Activated naive CD8-positive, alpha-beta T cell treated with anti-CD3 and anti-CD28 coated beads, Interleukin-2, amount 10 ng/mL, durations not matched to agents 7 days and 5 days (primary cell): ENCODE measurements at places on chromosomes 5 and 9. TPM values are rescaled to one million over a fixed set of nuclear protein-coding genes. Genes with fewer than 3 reads are reported as not detected.
A peak's percentile ranks its signal among the peaks of the same experiment; 100 is the strongest.

- no peak overlapping the region for H3K4me3 ChIP-seq
- H3K27ac ChIP-seq: no peak overlapping the region
- peaks cover 8% of the 10 kb centered on the region for H3K4me1 ChIP-seq
- DNase-seq: no peak
- H3K36me3 ChIP-seq: no peaks in the 10 kb centered on the region
These were observed 2.3 kb downstream of the PTGS1 start for GRCh38 chr9:122372856-122373845.

DNA sequence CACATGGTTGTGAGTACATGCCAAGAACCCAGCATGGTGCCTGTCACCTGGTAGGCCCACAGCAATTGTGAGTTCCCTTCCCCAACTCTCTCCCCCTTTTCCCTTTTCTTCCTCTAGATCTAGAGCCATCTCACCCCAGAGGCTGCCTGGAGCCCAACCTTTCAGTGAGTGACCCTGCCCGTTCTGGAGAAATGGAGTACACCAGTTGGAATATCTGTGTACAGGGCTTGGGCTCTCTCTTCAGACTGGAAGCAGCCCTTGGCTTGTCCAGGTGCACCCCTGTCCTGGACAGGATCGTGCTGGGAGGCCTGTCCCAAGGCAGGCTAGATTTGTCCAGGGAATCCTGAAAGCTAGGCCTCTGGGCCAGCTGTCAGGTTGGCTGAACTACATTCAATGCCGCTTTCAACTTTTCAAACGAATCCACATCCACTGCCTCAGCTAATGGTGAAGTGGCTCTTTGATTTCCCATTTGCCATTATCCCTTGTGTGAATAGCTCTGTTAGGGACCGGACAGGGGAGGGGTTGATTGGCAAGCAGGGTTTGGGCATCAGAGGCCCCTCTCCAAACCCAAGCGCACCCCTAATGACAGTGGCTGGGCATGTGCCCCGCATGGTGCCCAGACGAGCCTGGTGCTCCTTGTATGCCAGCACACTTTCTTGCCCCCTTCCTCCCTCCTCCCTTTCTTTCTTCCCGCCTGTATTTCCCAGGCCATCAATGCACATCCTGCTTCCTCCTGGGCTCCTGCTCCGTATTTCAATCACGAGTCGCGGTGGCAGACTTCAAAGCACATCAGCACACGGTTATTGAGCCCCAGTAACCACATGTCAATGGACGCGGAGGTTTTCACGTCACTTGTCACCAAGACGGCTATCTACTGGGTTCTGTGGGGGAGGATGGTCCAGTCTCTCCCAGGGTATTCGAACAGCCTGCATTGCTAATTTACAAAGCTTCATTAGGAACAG lies 211.2 kb downstream of the DAB2IP start:
- H3K27me3 ChIP-seq: peaks cover 2% of the 10 kb centered on the region
- no peaks in the 10 kb centered on the region for H3K4me1 ChIP-seq
- DNase-seq: no peak
- H3K27ac ChIP-seq: no peak overlapping the region
- H3K4me3 ChIP-seq: no peak overlapping the region

- H3K27ac ChIP-seq: no peak overlapping the region
- no peak overlapping the region for H3K4me3 ChIP-seq
- H3K27me3 ChIP-seq: no peaks in the 10 kb centered on the region
- no peaks in the 10 kb centered on the region for H3K36me3 ChIP-seq
- H3K4me1 ChIP-seq: no peaks in the 10 kb centered on the region
These were observed 72.8 kb upstream of the ASTN2 start for GRCh38 chr9:117487555-117488175.

DNA sequence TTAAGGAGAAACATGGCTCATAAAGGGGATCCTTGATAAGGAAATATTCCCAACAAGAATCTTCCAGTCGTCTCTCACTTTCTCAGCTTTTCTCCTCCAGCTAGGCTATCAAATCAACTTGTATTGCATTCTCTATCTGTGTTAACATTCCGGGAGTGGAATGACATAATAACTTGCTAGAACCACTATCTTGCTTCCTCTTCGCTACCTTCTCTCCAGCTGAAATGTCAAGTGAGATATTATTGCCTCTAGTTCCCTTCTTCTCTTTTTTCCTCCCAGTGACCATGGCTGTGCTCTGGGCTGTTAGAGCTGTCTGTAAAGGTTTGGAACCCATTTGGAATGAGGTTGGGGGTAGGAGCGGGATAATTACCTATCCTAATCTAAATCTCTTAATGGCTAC lies 1329.5 kb upstream of the WWC1 start:
- no peaks in the 10 kb centered on the region for H3K36me3 ChIP-seq
- H3K27me3 ChIP-seq: no peaks in the 10 kb centered on the region
- no peak overlapping the region for H3K27ac ChIP-seq
- H3K4me3 ChIP-seq: no peak overlapping the region
- no peak for DNase-seq

GRCh38 chr9:137161558-137162486 lies 8.0 kb downstream of the LRRC26 start:
- no peak for DNase-seq
- H3K27ac ChIP-seq: no peak overlapping the region
- no peaks in the 10 kb centered on the region for H3K36me3 ChIP-seq
- H3K27me3 ChIP-seq: peaks cover 38% of the 10 kb centered on the region
- H3K4me3 ChIP-seq: no peak overlapping the region

DNA sequence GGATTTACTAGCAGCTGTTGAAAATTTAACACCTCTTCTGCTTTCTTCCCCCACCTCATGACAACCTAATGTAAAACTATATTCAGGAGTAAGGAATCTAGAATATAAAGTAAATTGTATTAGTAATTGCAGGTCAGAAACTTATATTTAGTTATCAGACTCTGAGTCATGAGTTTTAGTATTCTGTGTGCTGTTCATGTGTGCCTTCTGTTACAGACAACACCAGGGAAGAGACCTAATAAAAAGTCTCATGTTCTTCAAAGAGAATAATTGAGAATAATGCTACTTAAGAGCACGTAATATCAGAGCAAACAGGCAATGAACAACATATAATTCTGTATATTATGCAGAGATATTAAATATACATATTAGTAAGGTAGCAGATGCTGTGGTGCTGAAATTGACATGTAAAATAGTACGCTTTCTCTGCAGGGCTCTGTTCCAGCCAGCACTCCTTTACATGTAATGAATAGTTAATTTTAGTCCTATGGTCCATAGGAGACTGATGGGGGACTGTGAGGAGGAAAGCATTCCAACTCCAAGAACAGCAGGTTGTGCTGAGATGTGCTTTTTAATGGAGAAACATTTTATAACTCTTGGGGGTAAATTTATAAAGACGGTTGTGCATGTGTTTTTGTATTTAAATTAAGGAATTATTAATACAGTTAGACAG lies 106.4 kb downstream of the ZSWIM6 start:
- no peaks in the 10 kb centered on the region for H3K27me3 ChIP-seq
- H3K4me1 ChIP-seq: no peaks in the 10 kb centered on the region
- no peak overlapping the region for H3K4me3 ChIP-seq
- no peak overlapping the region for H3K27ac ChIP-seq

DNA sequence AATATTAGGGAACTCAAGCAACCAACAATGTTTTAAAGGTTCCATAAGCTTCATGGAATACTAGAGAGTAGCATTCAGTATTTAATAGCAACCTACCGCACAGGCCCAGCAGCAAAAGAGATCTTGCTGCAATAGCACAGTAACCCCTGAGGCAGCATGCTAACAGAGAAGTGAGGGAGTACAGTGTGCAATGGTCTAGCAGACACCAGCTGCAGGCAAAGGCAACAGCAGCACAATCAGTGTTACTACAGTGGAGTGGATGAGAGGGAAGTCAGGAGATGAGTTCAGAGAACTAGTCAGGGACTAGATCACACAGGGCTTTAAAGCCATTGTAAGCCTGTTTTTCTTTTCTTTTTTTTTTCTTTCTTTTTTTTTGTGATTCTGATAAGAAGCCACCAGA lies 2.8 kb downstream of the TICAM2 start:
- H3K4me1 ChIP-seq: peaks cover 21% of the 10 kb centered on the region
- H3K4me3 ChIP-seq: no peak overlapping the region
- no peak for DNase-seq
- peaks cover 9% of the 10 kb centered on the region for H3K36me3 ChIP-seq

DNA sequence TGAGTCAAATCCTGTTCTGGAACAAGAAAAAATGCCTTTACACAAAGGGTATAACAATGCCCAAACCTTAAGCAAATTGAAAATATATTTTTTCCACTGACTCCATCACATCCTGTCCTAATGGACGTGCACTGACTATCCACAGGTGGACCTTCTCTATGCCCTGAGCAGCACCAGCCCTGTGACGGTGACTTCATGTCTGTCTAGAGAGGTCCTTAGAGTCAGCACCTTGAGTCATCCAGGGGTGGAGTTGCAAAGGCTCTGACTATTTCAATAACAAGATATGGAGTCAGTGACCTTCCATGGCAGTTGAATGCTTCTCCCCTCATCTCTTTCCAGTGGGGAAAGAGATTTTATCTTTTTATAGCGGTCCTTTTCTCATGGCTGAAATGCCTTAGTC lies 78.0 kb downstream of the YIPF5 start:
- no peaks in the 10 kb centered on the region for H3K36me3 ChIP-seq
- DNase-seq: no peak
- H3K27ac ChIP-seq: no peak overlapping the region
- peaks cover 8% of the 10 kb centered on the region for H3K4me1 ChIP-seq
- no peak overlapping the region for H3K4me3 ChIP-seq

DNA sequence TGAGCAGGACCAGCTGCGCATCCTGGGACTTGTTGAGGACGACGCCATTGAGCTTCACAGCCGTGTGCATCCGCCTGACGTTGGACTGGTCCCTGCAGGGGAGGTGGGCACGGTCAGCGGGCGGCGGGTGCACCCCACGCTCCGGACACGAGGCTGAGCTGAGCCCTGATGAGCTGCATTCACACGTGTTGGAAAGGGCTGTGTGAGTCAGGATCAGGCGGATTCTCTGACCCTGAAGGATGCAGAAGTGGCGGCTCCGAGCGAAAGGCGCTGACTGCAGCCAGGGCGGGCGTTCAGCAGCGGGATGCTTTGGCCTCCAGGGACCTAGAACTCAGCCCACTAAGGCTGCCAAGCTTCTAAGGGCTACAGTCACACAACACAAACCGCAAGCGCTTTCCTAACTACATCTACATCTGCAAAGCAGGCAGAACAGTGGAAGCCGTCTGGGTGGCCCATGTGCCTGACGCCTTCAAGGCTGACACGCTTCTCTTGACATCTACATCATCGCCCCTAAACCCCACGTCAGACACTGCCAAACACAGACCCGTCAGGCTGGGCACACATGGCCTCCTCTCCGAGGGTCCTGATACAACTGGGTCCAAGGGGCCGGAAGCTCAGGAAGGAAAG lies 44.9 kb downstream of the NKD2 start:
- H3K4me1 ChIP-seq: no peaks in the 10 kb centered on the region
- H3K27ac ChIP-seq: no peak overlapping the region
- DNase-seq: no peak
- no peaks in the 10 kb centered on the region for H3K27me3 ChIP-seq

GRCh38 chr5:173497685-173498084 lies 118.8 kb downstream of the BOD1 start:
- peaks cover 4% of the 10 kb centered on the region for H3K27me3 ChIP-seq
- H3K27ac ChIP-seq: no peak overlapping the region
- DNase-seq: no peak
- H3K4me3 ChIP-seq: no peak overlapping the region
- no peaks in the 10 kb centered on the region for H3K36me3 ChIP-seq
- no peaks in the 10 kb centered on the region for H3K4me1 ChIP-seq

DNA sequence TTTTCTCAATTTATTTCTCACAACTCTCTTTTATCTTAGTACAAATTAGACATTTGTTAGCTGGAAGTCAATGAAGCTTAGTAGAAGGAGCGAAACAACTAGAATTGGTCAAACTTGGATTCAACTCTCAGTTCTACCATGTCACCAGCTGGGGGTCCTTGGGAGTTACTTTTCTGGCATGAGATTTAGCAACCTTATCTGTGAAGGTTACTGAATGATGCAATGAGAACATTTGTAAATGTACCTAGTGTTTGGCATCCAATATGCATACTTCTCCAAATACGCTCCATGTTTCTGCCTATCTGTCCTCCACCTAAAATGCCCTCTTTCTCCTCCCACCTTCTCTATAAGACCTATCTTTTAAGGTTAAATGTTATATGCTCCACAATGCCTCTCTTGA lies 6.3 kb downstream of the HNRNPA0 start:
- peaks cover 22% of the 10 kb centered on the region for H3K36me3 ChIP-seq
- H3K27me3 ChIP-seq: no peaks in the 10 kb centered on the region
- no peak overlapping the region for H3K4me3 ChIP-seq
- peaks cover 20% of the 10 kb centered on the region for H3K4me1 ChIP-seq
- no peak for DNase-seq
- H3K27ac ChIP-seq: no peak overlapping the region

Gene C1QTNF2
- total RNA-seq: not detected

Gene C1QTNF3
- 4.1 TPM for total RNA-seq

DNA sequence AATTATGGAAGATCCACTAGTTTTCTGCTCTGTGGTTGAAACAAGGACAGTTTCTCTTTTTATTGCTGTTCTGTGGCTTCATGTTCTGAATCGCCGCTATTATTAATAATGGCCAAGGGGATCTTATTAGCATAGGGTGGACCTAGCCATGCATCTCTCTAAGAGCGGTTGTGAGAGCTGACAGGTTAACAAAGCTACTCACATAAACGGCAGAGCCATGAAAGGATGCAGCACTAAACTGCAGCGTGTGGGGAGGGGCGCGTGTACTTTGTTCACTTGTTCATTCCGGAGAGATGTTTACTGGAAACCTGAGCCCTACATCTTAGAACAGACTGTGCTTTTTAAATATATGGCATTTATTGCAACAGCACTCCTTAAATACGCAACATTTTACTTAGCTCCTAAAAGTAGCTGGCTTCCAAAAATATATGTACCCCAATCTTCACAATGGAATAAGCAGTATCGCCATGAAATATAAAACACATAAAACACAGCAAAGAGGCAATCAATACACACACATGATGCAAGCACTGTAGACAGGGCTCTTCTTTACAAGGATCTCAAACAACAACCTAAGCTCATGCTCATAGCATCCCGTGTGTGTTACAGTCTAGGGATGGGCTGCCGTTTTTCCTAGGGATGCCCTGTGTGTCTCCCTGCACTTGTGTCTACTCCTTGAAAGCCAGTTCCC lies 424.6 kb downstream of the MED10 start:
- H3K27me3 ChIP-seq: no peaks in the 10 kb centered on the region
- H3K4me1 ChIP-seq: no peaks in the 10 kb centered on the region
- no peak overlapping the region for H3K4me3 ChIP-seq

Gene IARS1
- 120 TPM for total RNA-seq

- no peak overlapping the region for H3K27ac ChIP-seq
- H3K4me3 ChIP-seq: no peak overlapping the region
- H3K4me1 ChIP-seq: no peaks in the 10 kb centered on the region
- no peaks in the 10 kb centered on the region for H3K27me3 ChIP-seq
These were observed 300.4 kb downstream of the IRX2 start for GRCh38 chr5:2451100-2451499.

Gene INSL4
- total RNA-seq: not detected

DNA sequence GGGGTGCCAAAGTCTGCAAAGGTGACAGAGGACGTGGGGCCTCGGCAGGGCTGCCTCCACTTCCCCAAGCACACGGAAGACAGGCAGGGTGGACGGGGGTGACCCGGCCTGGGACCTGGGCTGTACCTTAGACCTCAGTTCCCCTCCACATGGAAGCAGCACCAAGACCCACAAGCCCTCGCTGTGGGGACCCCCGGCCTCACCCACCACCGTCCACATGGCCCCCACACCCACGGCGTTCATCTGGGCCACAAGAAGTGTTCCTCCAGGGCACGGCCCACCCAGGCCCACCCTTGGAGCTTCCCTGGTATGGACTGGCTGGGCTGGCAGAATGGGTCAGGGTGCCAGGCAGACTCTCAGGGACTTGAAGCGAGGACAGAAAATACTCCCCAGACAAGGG lies 45.8 kb upstream of the NKD2 start:
- no peaks in the 10 kb centered on the region for H3K36me3 ChIP-seq
- H3K4me3 ChIP-seq: no peak overlapping the region
- peaks cover 14% of the 10 kb centered on the region for H3K27me3 ChIP-seq
- H3K27ac ChIP-seq: peak overlapping the region; percentile 98
- peaks cover 31% of the 10 kb centered on the region for H3K4me1 ChIP-seq
- no peak for DNase-seq
